ENCODE measurements at places on chromosomes 6 and 20.

DNA sequence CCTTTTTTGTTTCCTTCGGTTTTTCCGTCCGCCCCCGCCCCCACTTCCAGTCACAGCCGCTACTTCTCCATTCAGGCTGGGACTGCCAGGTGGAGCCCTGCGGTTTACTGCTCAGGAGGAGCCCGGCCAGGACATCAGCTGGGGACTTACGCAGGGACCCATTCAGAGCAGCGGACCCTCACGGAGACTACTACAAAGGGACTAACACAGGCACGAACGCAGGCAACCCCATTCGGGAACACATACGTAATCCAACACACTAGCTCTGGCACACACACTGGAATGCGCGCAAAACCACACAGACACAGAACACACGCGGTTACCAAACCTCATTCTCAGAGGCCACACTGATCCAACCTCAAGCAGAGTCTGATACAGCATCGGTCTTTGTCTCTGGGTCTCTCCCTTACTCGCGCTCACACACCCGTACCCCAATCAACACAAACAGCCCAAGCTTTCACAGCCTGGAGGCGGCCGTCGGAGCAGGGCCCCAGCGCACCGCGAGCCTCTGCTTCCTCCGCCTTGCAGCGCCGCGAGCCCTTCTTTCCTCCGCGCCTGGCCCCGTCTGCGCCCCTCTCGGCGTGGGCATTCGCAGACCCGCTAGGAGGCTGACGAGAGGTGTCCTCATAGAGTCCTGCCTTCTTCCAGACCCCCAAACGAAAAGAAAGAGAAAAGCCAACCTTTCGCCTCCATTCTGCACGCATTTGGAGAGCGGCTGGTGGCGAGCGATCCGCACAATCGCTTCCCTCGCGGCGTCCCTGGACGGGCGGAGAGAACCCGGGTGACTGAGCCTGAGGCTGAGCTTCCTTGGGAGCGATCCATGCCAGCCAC, 1.1 kb upstream of the SLC32A1 start:
- no peak for DNase-seq

GRCh38 chr20:33211817-33212424, 5.2 kb upstream of the BPIFA3 start:
- peak; percentile 45 for DNase-seq

GRCh38 chr20:30922129-30922528, 335.3 kb upstream of the DEFB115 start:
- DNase-seq: no peak

DNA sequence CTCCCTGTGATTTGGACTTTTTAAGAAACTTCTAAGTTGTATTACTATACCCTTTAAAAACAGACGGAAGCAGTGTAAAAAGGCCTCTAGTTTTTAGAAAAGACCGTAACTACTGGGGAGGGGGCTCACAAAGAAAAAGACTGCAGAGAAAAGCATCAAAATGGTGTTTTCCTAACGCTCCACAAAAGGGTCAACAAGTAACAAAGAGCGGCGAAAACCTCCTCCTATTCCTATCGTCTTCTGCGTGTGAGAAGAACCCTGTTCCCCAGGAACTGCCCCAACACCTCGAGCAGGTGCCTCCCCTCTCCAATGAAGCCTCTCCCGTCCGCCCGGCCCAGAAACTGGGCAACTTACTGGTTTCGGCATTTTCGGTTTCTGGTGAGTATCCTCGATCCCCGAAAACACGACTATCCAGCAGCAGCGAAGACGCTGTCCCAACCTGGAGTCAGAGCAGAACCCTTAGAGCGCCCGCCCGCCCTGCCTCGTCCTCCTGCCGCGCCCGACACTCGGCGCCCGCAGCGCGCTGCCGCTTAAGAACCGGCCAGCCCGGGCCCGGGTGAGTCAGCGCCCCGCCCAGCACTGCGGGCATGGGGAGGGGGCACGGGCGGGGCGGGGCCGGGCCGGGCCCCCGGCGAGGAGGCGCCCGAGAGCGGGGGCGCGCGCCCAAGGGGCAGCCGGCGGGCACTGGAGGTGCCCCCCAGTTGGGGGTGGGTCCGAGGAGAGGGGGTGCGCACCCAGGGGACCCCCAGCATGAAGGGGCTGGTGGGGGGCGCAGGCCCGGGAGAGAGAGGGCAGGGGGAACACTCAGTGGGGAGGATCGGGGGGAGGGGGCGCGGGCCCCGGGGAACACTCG, 1.2 kb downstream of the EZR start:
- peak; percentile 33 for DNase-seq

DNA sequence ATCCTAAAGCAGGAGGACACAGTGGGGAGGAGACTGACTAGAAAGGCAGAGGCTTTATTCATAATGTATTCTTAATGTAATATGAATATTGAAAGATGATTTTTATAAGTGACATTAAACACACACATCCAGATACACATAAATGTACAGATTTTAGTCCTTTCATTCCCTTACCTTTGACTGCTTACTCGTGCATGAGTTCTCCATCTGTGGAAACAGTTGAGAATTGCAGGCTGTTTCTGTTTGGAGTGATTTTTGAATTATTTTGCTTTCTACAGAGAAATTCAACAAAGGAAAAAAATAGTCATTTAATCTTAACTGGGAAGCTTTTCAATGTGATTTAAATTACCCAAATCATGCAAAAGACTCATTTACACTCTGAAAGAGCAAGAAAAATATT, 136.5 kb downstream of the RIMS1 start:
- DNase-seq: no peak

DNA sequence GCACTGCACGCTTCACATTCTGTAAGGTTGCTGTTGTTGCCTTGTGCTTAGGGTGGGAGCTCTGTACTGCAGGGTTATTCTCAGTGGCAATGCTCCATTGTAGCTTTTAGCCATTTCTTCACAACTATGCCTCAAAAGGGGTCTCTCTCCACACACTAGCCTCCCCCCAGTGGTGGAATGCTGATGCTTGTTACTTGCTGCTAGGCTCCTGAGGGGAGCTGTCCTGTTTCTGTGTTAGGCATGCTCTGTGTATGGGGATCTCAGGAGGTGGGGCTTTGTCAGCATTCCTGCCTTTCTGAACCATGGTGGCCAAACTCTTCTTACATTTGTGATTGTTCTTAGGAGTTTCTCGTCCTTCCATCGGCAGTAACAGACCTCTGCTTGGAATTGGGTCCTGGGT, 18.8 kb downstream of the TMEM170B start:
- DNase-seq: no peak

GRCh38 chr6:14066782-14067406, 50.7 kb upstream of the CD83 start:
- peak; percentile 94 for DNase-seq

GRCh38 chr20:32922466-32922865, 63.7 kb downstream of the EFCAB8 start:
- DNase-seq: no peak

DNA sequence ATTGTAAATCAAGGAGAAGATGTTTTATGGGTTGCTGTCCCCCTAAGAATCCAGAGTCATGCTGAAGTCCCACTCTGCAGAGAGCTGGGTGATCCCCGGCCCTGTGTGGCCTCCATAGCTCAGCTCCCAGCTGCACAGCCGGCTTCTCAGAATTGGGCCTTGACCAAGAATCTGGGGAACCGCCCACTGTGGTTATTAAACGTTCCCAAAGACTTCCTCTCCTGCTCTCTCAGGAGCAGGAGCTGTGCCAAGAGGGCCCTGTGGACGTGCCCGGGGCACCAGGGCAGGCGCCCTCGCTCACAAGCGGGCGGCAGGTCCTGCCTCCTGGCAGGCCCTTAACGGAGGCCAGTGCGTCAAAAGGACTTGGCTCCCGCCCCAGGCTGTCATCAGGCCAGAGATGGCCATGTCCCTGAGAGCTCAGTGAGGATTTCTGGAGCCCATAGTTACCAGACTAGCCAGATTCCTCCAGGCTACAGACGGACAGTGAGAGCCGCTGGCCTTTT, 30.4 kb downstream of the ZC3H12D start:
- no peak for DNase-seq

DNA sequence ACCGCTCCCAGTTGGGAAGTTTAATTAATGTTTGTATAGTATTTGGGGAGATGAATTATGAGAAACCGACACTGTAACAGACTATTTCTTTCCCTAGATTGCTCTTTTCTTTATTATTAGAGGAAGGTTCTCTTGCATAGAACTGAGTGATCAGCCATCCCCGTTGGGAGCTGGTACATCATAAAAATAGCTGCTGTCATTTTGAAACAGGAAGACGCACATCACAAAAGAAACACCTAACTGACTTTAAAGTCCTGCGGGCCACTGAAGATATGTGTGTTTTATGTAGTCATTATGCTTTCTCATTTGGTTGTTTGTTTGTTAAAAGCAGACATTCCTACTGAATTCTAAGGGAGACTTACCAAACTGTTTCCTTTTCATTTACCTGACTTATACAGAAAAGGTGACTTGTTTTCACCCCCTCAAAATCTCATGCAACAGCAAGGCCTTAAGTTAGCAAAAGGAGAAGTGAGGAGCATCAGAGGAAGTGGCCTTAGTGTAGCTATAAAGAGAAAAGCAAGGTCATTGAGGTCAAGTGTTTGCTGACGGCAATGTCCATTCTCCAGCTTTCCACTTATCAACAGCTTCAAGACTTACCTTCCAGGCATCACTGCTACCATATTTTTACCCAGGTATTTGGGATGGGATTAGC, 91.0 kb downstream of the PKHD1 start:
- DNase-seq: no peak

GRCh38 chr6:13522656-13523055, 35.3 kb upstream of the GFOD1 start:
- no peak for DNase-seq

- peak; percentile 9 for DNase-seq
Measured at GRCh38 chr6:57324538-57324937, 7.1 kb downstream of the PRIM2 start.

DNA sequence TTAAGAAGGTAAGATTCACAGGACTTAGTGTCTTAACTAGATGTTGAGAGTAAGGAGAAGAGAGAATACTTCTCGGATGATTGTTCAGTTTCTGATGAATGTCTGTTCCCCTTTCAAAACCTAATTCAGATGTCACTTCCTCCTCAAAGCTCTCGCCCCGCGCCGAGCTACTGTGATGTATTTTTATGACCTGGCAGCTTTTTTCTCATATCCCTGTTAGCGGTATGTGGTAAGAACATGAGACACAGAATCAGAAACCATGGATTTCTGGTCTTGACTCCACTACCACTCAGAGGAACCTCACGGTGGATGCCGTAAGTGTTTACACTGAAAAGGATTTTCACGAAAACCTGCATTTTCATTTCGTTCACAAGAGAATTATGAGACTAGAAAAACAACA, 48.4 kb downstream of the CEP43 start:
- no peak for DNase-seq

GRCh38 chr6:56851541-56852259, 103.2 kb upstream of the BEND6 start:
- peak; percentile 43 for DNase-seq

DNA sequence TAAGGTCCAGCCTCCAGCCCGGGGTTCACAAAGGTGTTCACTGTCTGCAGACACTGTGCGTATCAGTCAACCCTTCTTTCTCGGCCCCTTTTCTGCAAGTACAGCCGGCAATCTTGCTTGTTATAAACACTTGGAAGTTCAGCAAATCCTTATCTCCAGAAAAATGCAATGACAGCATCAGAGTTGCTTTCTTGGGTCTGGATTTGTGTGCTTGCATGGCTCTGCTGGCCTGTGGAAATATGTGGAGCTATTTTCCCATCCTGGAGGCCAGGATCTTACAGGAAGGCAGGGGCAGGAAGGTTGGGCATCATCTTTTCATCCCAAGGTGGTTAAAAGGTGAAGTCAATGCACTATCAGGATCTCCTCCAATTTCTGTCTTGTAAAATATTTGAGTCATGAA, 100.3 kb downstream of the SMOC2 start:
- DNase-seq: no peak

DNA sequence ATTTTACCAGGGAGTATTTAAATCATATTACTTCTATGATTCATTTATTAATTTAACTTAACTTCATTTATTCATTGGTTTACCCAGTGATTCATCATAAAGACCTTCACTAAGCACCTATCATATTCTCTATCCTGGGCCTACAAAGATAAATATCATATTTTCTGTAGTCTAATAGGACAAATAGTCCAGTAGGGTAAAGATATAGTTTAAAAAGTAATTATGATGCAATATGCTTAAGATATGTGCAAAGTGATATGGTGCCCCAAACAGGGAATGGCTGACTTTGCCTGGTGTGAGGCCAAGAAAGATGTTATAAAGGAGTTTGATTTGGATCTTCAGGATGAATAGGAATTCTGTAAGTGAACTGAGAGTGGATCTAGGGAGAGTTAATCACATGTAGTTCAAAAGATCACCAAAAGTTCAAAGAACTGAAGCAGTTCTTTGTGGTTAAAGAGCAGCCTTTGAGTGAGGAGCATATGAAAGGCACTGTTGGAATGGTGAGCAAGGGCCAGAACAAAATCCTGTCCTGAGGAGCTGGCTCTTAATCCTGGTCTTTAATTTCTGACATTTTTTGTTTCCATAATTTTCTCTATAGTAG, 45.5 kb downstream of the MLIP start:
- DNase-seq: no peak

- no peak for DNase-seq
Measured at GRCh38 chr6:36546308-36546919, 865 bp downstream of the STK38 start.

GRCh38 chr20:19376451-19377229, 164.2 kb downstream of the SLC24A3 start:
- no peak for DNase-seq

DNA sequence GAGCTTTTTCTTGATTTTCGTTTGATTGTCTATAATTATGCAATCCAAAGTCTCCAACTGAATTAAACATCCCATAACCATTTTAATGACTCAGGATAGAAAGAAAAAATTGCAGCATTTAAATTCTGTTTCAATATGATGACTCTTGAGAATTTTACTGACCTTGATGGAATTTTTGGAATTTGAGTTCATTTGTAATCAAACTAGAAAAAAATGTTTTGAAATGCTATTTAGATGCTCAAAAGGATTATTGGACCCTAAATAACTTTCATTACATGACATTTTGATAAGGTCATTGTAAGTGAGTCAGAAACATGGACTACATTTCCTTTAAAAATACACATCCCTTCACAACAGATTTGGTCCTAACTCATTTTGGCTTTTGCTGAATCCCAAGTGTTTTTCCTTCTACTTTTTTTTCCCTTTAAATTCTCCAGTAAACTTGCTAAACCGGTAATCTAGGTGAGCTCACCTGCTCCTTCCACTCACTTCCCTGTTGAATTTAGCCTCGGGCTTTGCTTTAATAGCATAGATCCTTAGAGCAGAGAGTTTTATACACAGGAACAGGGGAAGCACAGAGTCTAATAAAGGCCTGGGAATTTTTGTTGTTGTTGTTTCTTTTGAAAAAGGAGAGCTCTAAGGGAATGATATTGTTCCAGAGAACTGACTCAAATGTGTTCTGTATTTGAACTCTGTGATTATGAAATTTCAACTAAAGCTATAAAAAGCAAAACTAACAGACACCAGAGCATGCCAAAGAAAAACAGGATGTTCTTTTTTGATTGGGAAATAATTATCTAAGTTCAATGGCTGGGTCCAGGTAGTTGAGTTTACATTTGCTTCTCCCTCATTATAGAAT, 1088.2 kb upstream of the CITED2 start:
- peak; percentile 74 for DNase-seq

Measured in NCI-H748 treated with DMSO at 0.1 percent for 48 hours (cell line).